Liver (tissue), 10 donors: ENCODE measurements at places on chromosomes 5 and 9. TPM values are rescaled to one million over a fixed set of nuclear protein-coding genes. Genes with fewer than 3 reads are reported as not detected.

DNA sequence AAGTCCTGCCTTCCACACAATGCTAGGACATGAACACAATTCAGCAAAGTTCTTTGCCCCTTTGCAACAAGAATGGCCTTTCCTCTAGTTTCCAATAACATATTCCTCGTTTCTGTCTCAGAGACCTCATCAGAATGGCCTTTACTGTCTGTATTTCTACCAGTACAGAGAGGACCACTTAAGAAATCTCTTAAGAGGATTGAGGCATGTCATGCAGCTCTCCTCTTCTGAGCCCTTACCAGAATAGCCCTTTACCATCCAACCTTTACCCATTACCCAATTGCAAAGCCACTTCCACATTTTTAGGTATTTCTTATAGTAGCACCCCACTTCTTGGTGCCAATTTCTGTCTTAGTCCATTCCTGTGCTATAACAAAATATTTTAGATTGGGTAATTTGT, 20.3 kb downstream of the TNPO1 start:
- H3K27ac ChIP-seq = no peak overlapping the region
- H3K36me3 ChIP-seq = no peaks in the 10 kb centered on the region
- no peak for DNase-seq
- no peaks in the 10 kb centered on the region for H3K27me3 ChIP-seq
- H3K4me3 ChIP-seq = no peak overlapping the region

Gene PDGFRB
- 5.2 TPM for polyA plus RNA-seq

GRCh38 chr5:171673328-171673727, 112.3 kb upstream of the SMIM23 start:
- no peaks in the 10 kb centered on the region for H3K36me3 ChIP-seq
- H3K27me3 ChIP-seq = no peaks in the 10 kb centered on the region
- H3K4me1 ChIP-seq = no peaks in the 10 kb centered on the region
- H3K27ac ChIP-seq = no peak overlapping the region
- H3K4me3 ChIP-seq = no peak overlapping the region

- peaks cover 21% of the 10 kb centered on the region for H3K27me3 ChIP-seq
- H3K27ac ChIP-seq = no peak overlapping the region
- no peak for DNase-seq
- no peak overlapping the region for H3K4me3 ChIP-seq
- no peaks in the 10 kb centered on the region for H3K36me3 ChIP-seq
- H3K4me1 ChIP-seq = peaks cover 24% of the 10 kb centered on the region
Observed at GRCh38 chr9:93959739-93960154, 4.6 kb upstream of the BARX1 start.

Gene TPPP
- 0.61 TPM for polyA plus RNA-seq

DNA sequence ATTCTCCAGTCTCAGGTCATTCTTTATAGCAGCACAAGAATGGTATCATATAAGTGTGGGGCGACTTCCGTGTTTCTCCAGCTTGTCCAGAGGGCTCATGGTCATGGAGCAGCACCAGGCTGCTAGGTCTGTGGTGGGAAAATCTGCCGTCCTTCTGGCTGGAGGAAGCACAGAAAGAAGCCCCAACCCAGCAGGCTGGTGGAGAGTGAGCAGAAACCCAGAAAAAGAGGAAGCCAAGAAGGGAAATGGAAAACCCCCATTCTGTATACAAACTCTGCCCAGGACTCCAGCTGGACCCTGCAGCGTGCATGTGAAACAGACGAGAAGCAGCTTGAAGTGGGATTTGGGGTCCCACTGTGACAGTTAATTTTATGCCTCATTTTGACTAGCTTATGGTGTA, 34.3 kb upstream of the OLFM1 start:
- H3K4me3 ChIP-seq = no peak overlapping the region
- H3K27me3 ChIP-seq = no peaks in the 10 kb centered on the region
- H3K4me1 ChIP-seq = no peaks in the 10 kb centered on the region
